ENCODE measurements at places on chromosomes 7 and 10. TPM values are rescaled to one million over a fixed set of nuclear protein-coding genes. Genes with fewer than 3 reads are reported as not detected.

DNA sequence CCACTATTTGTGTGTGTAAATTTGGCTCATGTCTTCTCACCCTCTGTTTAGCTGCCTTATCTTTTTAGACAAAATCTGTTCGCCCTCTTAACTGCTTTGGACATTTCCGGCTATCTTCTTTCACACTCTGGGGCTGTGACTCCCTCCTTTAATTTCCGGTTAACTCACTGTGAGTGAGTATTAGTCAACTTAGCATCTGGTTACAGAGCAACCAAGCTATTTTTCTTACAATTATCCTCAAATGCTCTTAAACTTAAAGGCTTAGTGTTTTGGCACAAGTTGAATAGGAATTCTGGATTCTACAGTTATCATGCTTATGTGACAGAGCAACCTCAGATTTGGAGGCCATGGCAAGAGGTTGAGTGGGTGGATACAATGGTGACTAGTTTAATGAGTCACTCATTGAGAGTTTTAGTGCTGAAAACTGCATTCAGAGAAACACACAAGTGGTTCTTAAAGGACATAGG lies 177.6 kb upstream of the SEMA3A start:
- no peak for DNase-seq
- no peak overlapping the region for H3K4me3 ChIP-seq
- H3K27me3 ChIP-seq, result no peaks in the 10 kb centered on the region
- no peaks in the 10 kb centered on the region for H3K36me3 ChIP-seq
- no peak overlapping the region for H3K27ac ChIP-seq

GRCh38 chr10:86207226-86207625 lies 159.4 kb downstream of the GRID1 start:
- H3K27ac ChIP-seq, result no peak overlapping the region
- no peaks in the 10 kb centered on the region for H3K27me3 ChIP-seq

DNA sequence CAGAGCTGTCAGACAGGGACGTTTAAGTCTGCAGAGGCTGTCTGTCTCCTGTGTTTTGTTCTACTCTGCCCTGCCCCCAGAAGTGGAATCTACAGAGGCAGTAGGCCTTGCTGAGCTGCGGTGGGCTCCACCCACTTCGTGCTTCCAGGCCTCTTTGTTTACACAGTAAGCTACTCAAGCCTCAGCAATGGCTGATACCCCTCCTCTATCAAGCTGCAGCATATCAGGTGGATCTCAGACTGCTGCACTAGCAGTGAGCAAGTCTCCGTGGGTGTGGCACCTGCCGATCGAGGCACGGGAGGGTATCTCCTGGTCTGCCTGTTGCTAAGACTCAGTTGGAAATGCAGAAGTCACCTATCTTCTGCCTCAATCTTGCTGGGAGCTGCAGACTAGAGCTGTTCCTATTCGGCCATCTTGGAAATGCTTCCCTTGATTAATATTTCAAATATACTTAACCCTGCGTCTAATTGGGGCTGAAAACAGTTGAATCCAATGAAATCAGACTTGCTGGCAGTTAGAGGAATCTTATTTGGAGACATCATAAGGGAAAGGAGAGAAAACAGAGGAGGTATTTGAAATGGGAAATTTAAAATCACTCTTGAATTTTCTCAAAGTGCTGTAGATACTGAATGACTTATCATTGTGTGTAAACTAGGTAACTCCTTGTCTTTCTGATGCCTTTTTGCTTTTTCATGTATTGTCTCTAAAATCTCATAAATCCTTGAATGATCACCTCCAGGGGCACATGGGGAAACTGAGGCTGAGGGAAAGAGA lies 13.8 kb upstream of the CYP3A5 start:
- no peaks in the 10 kb centered on the region for H3K27me3 ChIP-seq
- peak overlapping the region; percentile 0 for H3K27ac ChIP-seq
- H3K4me3 ChIP-seq, result no peak overlapping the region
- no peaks in the 10 kb centered on the region for H3K36me3 ChIP-seq

DNA sequence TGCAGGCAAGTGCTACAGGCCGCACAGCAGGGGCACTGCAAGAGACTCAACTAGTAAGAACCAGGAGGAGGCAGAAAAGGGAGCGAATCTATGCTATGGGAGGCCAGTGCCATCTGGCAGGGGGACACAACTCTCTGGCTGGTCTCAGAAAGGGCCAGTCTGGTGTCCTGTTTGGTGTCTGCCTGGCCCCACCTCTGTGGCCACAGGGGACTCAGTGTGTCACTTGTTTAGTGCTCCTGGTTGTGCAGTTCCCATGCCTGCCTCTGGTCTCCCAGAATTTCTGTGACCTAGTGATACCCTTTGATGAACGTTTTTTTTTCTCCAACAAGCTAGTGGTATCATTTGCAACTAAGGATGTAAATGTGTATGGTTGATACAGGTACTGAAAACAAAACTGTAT lies 59.2 kb upstream of the JCAD start:
- H3K27me3 ChIP-seq, result no peaks in the 10 kb centered on the region
- no peaks in the 10 kb centered on the region for H3K4me1 ChIP-seq
- DNase-seq, result no peak
- H3K27ac ChIP-seq, result no peak overlapping the region

DNA sequence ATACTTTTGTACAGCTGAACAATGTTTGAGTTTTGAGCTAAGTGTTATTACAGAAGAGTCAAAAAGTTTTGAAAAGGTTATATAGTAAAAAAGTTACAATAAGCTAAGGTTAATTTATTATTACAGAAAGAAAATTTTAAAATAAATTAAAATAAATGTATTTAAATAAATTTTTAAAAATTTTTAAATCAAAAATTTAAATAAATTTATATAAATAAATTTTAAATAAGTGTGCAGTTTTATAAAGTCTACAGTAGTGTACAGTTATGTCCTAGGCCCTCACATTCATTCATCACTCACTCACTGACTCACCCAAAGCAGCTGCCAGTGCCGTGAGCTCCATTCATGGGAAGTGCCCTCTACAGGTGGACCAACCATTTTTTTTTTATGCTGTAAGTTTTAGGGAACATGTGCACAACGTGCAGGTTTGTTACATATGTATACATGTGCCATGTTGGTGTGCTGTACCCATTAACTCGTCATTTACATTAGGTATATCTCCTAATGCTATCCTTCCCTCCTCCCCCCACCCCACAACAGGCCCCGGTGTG lies 462.9 kb upstream of the ZMIZ1 start:
- no peaks in the 10 kb centered on the region for H3K36me3 ChIP-seq
- no peak overlapping the region for H3K27ac ChIP-seq
- H3K27me3 ChIP-seq, result no peaks in the 10 kb centered on the region
- DNase-seq, result no peak

DNA sequence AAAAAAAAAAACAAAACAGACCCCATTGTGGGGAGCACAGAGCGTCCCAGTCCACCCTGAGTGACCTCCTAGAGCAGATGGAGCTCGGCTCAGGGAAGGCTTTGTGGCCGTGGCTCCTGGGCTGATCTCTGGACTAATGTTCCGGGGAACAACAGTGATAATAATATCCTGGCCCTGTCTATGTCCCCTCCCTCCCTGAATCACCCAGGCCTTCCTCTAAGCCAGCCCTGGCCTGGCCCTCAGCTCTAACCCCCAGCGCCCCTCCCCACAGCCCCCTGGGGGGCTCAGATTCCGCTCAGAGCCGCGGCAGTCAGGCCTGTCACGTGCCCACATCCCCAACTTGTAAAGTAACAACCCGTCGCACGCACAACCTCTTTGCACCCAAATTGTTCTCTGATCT lies 48.3 kb downstream of the MICALL2 start:
- H3K4me3 ChIP-seq, result no peak overlapping the region

- no peak overlapping the region for H3K4me3 ChIP-seq
- no peaks in the 10 kb centered on the region for H3K4me1 ChIP-seq
- DNase-seq, result no peak
- no peak overlapping the region for H3K27ac ChIP-seq
Measured at GRCh38 chr7:120304674-120305073, 31.7 kb downstream of the KCND2 start.

- H3K4me3 ChIP-seq, result no peak overlapping the region
- H3K4me1 ChIP-seq, result no peaks in the 10 kb centered on the region
- H3K27ac ChIP-seq, result no peak overlapping the region
- no peaks in the 10 kb centered on the region for H3K36me3 ChIP-seq
Measured at GRCh38 chr7:108086546-108086945, 43.6 kb downstream of the LAMB4 start.

- H3K27me3 ChIP-seq, result no peaks in the 10 kb centered on the region
- no peak overlapping the region for H3K27ac ChIP-seq
- H3K36me3 ChIP-seq, result no peaks in the 10 kb centered on the region
- H3K4me3 ChIP-seq, result no peak overlapping the region
- no peaks in the 10 kb centered on the region for H3K4me1 ChIP-seq
Measured at GRCh38 chr7:92797693-92798092, 38.7 kb downstream of the CDK6 start.

GRCh38 chr10:24215603-24216002 lies 6.7 kb downstream of the KIAA1217 start:
- no peaks in the 10 kb centered on the region for H3K27me3 ChIP-seq
- no peaks in the 10 kb centered on the region for H3K4me1 ChIP-seq
- H3K36me3 ChIP-seq, result no peaks in the 10 kb centered on the region
- no peak for DNase-seq

- no peaks in the 10 kb centered on the region for H3K4me1 ChIP-seq
- no peak for DNase-seq
- H3K36me3 ChIP-seq, result no peaks in the 10 kb centered on the region
- H3K4me3 ChIP-seq, result no peak overlapping the region
Measured at GRCh38 chr10:107025676-107026075, 138.8 kb downstream of the SORCS1 start.

DNA sequence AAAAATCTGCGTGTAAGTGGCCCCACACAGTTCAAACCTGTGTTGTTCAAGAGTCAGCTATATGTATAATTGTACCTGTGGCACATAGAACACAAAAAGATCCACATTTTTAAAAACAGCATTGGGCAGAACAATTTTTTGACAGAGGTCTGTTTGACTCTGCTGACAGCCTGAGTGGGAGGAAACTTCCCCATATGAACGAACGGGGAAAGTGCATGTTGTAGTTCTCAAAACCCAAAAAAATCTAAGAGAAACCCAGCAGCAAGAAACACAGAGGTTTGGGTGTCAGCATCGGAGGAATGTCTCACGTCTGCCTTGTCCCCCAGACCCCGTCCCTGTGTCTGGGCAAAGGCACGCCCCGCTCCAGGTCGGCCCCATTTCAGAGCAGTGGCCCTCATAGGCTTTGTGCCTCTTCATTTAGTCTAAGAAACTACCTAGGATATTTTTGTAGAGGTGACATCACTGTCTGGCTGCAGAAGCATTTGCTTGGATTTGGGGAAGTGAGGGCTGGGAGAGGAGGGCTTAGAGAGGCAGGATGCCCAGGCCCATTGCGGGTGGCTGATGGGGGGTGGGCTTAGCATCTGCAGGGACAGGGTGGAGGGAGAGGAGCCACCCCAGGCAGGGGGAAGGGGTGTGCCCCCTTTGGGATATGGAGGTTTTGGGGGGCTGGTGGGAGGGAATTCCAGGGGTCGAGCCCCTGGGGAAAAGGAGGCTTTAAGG lies 11.0 kb downstream of the CUX1 start:
- H3K4me1 ChIP-seq, result no peaks in the 10 kb centered on the region
- no peak overlapping the region for H3K4me3 ChIP-seq
- H3K27ac ChIP-seq, result no peak overlapping the region

DNA sequence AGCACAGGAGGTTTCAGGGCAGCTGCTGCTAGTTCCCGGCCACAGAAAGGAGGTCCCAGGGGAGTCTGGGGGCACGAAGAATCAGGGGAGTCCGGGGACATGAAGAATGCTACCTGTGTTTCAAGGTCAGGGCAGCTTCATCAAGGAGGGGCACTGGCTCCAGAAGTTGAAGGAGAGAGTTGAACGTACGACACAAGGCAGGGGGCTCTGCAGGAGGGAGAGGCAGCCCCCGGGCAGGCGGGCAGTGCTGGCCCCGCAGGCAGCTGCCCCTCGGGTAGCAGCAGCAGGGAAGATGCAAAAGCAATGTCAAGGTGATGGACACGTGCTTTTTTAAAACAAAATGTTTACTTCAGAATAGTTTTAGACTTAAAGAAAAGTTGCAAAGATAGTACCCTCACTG lies 134.7 kb upstream of the RNF32 start:
- no peaks in the 10 kb centered on the region for H3K36me3 ChIP-seq
- H3K27ac ChIP-seq, result no peak overlapping the region
- no peak for DNase-seq

DNA sequence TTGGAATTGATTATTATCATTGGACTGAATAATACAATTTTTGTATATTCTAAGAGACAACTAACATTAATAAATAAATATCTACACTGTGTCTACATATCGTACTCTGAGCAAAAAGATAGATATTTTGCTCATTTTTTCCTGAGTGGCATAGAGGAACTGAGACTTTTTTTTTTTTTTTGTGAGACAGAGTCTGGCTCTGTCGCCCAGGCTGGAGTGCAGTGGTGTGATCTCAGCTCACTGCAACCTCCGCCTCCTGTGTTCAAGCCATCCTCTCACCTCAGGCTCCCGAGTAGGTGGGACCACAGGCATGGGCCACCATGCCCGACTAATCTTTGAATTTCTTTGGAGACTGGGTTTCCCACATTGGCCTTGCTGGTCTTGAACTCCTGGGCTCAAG lies 14.0 kb downstream of the KMT2E start:
- H3K36me3 ChIP-seq, result no peaks in the 10 kb centered on the region
- DNase-seq, result no peak
- H3K27me3 ChIP-seq, result no peaks in the 10 kb centered on the region

DNA sequence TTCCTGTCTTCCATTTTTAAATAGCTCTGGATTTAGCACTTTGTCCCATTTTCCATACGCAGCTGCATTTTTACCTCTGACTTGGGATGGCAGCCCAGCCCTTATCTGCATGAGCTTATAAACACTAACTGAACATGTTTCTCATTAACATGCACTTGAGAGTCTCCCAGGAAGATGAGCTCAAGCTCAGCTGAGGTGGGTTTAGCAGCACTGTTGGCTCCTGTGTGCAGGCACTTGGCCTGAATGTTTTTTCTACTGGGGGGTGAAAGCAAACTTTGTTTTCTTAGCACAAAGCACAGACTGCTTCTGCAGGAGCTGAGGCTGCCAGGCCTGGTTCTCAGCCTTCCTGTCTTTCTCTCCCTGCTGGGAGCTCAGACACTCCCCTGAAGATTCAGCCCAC lies 1093.6 kb upstream of the AUTS2 start:
- no peaks in the 10 kb centered on the region for H3K4me1 ChIP-seq
- H3K4me3 ChIP-seq, result no peak overlapping the region
- no peaks in the 10 kb centered on the region for H3K27me3 ChIP-seq
- DNase-seq, result no peak
- no peaks in the 10 kb centered on the region for H3K36me3 ChIP-seq

DNA sequence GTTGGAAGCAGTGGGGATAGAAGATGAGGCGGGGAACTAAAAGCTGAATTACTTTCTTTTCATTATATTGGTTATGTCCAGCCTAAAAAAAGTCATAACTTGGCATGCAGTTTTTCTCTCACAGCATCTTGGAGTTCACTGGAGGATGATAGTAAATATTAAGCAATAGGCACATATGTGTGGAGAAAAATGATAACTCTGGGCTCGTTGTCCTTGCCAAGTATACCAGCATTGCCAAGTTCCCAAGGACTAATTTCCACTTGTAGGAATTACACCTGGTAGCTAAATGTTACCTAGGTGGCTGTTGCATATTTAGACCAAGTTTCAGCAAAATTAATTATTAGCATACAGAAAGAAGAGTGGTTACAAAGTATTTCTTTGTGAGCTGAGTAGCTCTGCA lies 1007.6 kb downstream of the ANKRD7 start:
- H3K27me3 ChIP-seq, result no peaks in the 10 kb centered on the region
- no peak overlapping the region for H3K27ac ChIP-seq
- H3K36me3 ChIP-seq, result no peaks in the 10 kb centered on the region
- DNase-seq, result no peak

The MYOZ1 gene
- total RNA-seq, result not detected

The INHBA gene
- total RNA-seq, result not detected

The RET gene
- total RNA-seq, result not detected

The NPFFR1 gene
- total RNA-seq, result 0.05 TPM

The PNLIPRP1 gene
- total RNA-seq, result not detected

The BICC1 gene
- not detected for total RNA-seq

The DUS4L gene
- 13.8 TPM for total RNA-seq

The MORN4 gene
- 2.5 TPM for total RNA-seq

Measured in naive thymus-derived CD4-positive, alpha-beta T cell (primary cell).